ENCODE measurements at places on chromosomes 6 and 20.

GRCh38 chr20:40680161-40680959, 8.7 kb downstream of the MAFB start:
- no peak for DNase-seq

DNA sequence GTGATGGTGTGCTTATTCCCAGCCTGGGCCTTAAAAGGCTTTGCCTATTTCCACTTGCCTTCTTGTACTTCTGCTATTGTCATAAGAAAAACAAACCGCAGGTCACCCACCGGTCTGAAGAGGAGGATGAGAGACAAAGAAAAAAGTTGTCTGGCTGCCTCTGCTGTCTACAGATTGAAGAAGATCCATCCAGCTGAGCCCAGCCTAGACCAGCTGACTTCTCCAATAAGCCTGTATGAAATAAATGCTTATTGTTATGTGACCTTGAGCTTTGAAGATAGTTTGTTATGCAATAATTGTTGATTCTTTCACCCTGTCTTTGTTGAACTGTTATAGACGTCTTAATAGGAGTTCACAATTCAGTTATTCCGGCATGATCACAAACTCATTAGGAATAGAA, 223.8 kb upstream of the PRSS16 start:
- DNase-seq = no peak

GRCh38 chr6:87054143-87054833, 40.6 kb downstream of the CGA start:
- DNase-seq = no peak

- no peak for DNase-seq
These were observed 62.1 kb downstream of the FOXO3 start for GRCh38 chr6:108622641-108623298.

- DNase-seq = no peak
These were observed 42.3 kb downstream of the FUT9 start for GRCh38 chr6:96058082-96058481.

- no peak for DNase-seq
These were observed 142.5 kb upstream of the HDDC2 start for GRCh38 chr6:125444006-125444923.

GRCh38 chr6:41375598-41376151, 40.3 kb downstream of the NCR2 start:
- no peak for DNase-seq

- peak; percentile 30 for DNase-seq
These were observed 39.3 kb downstream of the DTNBP1 start for GRCh38 chr6:15623276-15624116.

DNA sequence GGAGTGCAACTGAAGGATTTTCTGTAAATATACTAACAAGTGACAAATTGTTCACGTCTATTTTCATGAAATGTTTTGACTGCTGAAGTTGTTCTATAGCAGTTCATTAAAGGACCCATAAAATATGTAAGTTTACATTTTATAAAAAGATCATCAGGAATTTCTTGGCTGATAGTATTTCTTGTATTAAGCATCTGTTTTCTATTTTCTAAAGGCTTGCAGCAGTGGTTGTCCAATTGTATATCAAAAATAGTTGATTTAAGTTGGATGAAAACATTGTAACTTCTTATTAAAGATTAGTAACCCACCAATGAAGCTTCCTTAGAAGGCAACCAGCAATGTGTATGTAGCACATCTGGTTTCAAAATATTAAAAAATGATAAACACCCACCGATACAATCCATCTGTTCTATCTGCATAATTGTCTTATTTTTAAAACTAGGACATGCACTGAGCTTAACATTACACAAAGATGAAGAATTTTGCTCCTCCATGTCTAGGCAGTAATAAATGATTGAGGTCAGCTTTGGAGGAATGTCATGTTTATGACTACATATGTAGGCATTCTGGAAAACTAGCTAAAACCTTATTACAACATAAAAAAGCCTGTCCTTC, 301.3 kb upstream of the TCF21 start:
- no peak for DNase-seq

- DNase-seq = no peak
These were observed 36.5 kb upstream of the BCLAF1 start for GRCh38 chr6:136326038-136326553.

DNA sequence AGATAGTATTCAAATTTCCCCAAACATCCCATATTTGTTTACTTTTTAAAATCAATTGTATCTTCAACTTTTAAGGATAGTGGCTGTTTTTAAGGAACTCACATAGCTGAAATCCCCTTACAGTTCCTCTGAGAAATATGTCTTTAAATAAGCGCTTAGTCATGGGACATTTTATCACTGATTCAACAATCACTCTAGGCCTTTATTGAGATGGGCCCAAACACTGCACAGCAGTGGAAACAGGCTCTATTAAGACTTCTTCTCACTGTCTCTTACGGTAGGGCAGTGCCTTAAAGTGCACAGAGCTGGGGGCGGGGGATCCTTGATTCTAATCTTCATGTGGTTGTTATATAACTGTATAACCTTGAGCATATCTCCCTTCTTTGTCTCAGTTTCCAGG, 59.8 kb upstream of the RREB1 start:
- no peak for DNase-seq

GRCh38 chr6:42071881-42072583, 21.7 kb downstream of the TAF8 start:
- DNase-seq = no peak

DNA sequence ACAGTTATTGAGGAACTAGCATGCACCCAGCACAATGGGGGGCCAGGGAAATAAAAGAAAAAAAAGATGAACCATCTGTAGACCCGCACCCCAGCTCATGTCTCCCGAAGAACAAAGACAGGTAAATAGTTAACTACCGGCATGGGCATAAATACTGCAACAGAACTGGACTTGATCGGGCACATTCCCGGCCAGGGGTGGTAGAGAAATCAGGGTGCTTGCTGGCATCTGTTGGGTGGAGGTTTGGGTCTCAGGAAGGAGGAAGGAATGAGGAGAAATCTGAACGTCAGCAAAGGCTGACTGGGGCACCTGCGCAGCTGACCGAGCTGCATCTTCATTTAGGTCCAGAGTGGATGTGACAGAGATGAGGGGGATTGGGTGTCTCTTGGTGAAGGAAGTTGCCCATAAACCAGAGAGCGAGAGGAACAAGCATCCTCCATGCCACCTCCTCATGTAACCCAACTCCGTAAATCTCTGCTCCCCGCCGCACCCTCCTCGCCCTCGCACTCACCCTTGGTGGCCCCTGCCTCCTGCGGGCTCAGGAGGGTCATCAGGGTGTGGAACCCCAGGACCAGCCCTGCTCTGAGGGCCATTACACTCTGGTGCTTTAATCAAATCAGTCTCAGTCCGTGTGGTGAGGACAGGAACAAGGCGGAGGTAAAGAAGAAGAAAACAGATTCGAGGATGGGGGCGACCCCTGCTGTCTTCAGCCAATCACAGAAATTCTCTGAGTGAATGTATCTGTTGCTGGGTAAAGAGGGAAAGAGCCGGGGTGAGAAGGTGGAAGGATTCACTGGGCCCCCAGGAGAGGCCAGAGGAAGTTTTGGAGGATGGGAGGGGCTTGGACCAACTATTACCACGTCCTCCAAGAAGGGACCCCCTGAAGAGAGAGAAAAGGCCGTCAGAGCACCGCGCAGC, at the start of gene HLA-DOA:
Gene HLA-DOA, minus strand, starts transcription at position 648 of the 918 bp plus-strand sequence.
- peak; percentile 24 for DNase-seq

DNA sequence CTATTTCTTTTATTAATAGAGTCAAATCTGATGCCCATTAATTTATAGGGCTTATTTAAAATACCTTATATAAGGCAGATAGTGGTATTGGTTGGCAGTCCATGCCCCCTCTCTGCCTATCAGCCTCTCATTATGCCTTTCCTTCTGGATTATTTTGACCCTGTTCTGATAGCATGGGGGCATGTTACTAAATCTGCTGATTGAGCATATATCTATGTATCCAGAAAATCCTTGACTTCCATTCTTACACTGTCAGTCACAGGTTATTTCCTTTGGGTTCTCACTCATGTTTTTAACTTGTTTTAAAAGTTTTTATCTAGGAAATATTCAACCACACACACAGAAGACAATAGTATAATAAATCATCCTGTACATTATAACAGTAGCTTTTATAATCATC, 1184.9 kb downstream of the HACE1 start:
- no peak for DNase-seq

DNA sequence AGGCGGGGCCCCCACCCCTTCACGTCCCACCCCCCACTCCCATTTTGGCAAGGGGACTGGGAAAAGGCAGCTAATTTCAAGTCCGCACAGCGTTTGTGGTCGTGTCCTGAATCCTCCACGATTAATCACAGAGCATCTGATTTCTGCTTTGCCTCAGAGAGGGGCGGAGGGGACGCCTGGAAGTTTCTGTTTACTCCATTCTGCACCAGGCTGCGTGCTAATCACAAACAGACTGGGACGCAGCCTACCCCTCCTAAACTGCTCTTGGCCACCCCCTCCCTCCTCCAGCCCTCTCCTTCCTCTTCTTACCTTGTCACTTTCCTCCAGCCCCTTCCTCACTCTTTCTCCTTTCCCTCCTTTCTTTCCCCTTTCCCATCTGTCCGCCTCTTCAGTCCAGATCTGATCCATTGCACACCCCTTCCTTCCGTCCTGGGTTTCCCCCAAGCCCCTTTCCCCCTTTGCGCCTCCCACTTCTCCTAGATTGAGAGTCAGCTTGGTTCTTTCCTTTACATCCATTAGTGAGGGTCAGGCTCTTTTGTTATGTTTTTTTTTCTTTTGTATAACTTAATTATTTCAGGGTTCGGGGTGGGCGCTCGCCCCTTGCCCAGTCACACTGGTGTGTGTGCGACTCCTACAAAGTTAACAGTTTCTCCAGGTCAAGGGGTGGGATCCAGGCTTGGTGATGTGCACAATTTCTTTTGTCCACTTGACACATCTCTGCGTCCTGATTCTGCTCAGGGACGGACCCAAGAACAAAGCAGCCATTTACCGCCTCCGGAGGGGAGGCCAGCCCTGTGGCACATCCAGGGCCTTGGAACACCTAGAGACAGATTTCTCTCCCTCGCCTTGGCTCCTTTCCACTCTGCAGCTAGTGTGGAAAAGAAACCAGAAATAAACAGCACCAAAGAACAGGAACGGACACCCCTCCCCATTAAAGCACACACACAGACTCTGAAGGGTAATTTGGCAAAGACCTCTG, 520 bp upstream of the RIPOR3 start:
- DNase-seq = no peak

DNA sequence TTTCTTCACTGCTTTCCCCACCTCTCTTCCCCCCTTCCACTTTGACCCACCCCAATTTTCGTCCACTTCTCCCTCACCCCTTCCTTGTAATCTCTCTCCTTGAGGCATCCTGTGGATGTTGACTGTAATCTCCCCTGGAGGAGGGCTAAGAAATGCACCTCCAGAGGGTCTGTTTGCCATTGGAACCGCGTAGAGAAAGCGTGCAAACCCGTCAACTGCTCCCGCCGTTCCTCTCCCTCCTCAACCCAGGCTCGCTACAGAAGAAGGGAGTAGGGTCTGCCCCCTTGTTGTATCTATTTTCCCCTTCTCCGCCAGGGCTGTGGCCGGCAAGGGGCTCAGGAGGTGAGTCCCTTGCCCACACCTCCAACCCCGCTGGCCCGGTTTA, 502 bp upstream of the HTR1E start:
- DNase-seq = no peak

DNA sequence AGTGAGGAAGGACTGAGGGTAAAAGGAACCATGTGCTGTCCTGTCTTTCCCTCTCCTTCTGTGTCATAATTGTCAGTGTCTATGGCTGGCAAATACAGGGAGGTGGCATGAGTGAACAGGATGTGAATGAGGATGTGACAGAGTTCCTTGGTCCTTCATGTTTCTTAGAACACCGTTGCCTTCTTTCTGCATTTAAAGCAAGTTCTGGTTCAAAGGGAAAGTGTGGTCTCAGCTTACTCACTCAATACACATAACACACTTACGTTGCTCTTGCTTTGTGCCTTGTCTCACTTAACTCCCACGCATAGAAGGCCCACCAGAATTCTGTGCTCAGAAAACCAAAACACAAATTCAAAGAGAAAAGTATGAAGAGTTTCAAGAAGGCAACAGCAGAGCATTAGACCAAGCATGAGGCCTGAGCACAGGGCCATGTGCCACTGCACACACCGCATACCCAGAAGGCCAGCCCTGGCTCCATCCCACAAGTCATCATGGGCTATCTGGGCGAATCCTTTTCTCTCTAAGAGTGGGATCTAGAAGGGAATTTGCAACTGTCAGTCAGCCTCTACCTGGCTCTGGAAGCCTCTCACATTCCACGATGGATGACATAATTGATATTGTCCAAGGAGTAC, 38.9 kb upstream of the SAYSD1 start:
- no peak for DNase-seq

DNA sequence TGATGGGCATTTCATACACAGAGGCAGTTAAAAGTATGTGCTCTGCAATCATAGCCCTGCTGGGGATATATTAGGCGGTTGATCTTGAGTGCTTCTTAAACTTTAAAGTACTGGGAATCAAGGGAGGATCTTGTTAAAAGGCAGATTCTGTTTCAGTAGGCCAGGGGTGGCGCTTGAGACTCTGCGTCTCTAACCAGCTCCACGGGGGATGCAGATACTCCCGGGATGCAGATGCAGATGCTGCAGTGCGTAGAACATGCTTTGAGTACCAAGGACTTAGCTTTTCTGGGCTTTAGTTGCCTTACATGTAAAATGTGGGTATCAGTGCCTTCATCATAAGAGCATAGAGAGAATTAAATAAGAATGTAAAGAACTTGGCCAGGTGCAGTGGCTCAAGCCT, 44.4 kb upstream of the ENPP5 start:
- DNase-seq = no peak

- no peak for DNase-seq
These were observed 154.0 kb upstream of the LAMP5 start for GRCh38 chr20:9360431-9360830.

DNA sequence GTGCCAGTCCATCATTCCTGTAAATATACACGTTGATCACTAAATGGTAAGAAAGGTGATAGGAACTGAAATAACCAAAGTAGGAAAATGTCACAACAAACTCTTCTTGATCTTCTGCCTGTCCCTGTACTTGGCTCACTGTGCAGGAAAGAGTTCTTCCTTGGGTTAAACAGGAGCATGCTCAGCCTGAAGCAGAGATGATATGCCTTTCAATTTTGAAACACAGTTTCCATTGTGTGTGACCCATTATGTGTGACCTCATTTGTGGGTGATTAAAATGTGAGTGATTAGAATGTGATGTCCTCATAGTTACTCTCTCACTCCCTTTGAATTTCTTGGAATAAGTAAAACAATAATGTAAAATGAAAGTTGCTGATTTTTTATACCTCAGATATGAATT, 427.2 kb upstream of the AGPAT4 start:
- DNase-seq = no peak

DNA sequence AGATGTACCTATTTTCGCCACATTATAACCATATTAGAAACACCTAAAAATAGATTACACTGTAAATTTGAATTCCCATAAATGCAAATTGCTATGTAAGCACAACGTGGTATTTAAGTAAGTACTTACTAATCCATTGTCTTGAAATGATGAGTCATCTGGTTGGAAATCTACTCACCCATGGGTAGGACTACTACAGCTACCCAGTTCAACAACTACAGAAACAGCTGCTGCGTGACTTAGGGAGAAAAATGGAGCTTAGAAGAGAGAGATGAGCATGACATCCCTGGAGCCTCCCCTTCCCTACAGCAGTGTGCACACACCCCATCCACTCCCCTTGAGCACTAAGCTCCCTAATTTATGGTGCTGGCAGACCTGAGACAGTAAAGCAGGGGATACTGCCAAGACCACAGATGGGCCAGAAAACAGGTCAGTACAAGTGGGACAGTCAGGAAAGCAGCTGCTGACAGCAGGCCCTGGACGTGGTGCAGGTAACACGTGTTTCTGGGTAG, 26.9 kb downstream of the RRAGD start:
- no peak for DNase-seq

GRCh38 chr6:140874066-140874465, 1258.7 kb upstream of the GJE1 start:
- DNase-seq = no peak
